ENCODE measurements at places on chromosomes 13 and 19. TPM values are rescaled to one million over a fixed set of nuclear protein-coding genes. Genes with fewer than 3 reads are reported as not detected.

The PEG3 gene
- total RNA-seq, result 3.0 TPM

- DNase-seq, result no peak
Measured at GRCh38 chr13:98289339-98289945, 112.4 kb upstream of the RNF113B start.

The CAPS gene
- total RNA-seq, result 10.5 TPM

- DNase-seq, result no peak
Measured at GRCh38 chr13:107208889-107209288, 641.0 kb upstream of the ARGLU1 start.

GRCh38 chr19:43691755-43692154 is 21.8 kb upstream of the PLAUR start:
- no peak for DNase-seq

All from pancreas (tissue), 10 donors.